ENCODE measurements at places on chromosomes 16 and 17. TPM values are rescaled to one million over a fixed set of nuclear protein-coding genes. Genes with fewer than 3 reads are reported as not detected.

Gene PRSS36
- 0.72 TPM for polyA plus RNA-seq

Gene XYLT1
- polyA plus RNA-seq = 9.0 TPM

Gene ADORA2B
- polyA plus RNA-seq = 6.1 TPM

Gene SCARF1
- 0.34 TPM for polyA plus RNA-seq
